ENCODE measurements at places on chromosomes 7 and 10.

GRCh38 chr7:37494926-37495325, 46.3 kb upstream of the ELMO1 start:
- DNase-seq: no peak

- peak; percentile 66 for DNase-seq
Measured at GRCh38 chr7:21999896-22000295, 54.2 kb upstream of the CDCA7L start.

- DNase-seq: peak; percentile 25
Measured at GRCh38 chr10:85643845-85644525, 722.6 kb downstream of the GRID1 start.

DNA sequence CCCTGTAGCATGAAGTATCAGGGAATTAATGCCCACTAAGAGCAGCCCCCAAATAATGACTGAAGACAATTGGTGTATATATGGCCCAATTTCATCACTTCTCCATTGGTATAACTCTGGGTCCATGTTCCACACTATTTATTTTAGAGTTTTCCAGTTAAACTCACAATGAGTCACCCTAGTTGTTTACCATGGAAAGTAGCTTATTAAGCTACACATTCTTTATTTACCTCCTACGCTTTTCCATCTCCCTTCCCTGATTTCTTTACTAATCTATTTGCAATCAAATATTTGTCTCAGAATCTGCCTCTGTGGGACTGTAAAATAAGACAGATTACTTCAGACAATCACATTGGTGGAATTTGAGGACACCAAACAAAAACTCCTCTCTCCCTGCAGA, 655.6 kb downstream of the SORCS1 start:
- peak; percentile 20 for DNase-seq

DNA sequence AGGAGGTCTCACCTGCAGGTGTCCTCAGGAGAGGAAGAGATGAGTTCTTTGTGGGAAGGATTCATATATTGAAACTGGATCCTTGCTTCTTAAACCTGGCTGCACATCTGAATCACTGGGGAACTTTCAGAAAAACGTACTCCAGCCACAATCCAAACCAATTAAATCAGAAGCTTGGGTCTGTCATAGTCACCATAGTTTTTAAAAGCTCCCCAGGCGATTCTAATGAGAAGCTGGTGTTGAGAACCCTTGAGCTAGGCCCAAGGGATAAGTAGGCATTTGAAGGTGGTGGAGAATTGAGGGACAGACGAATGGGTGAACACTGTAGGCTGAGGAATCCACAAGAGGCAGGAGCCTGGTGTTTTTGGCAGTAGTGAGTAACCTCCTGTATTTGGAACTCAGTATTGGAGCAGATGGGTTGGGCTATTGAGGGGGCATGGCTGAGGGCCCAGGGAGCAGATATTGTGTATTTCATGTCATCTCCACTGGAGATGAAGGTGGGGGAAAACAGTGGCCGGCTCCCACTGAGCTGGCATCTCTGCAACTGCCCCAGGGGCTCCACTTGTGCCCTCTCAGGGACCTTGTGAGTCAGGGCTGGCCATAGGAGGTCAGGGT, 14.5 kb downstream of the ADCYAP1R1 start:
- no peak for DNase-seq

DNA sequence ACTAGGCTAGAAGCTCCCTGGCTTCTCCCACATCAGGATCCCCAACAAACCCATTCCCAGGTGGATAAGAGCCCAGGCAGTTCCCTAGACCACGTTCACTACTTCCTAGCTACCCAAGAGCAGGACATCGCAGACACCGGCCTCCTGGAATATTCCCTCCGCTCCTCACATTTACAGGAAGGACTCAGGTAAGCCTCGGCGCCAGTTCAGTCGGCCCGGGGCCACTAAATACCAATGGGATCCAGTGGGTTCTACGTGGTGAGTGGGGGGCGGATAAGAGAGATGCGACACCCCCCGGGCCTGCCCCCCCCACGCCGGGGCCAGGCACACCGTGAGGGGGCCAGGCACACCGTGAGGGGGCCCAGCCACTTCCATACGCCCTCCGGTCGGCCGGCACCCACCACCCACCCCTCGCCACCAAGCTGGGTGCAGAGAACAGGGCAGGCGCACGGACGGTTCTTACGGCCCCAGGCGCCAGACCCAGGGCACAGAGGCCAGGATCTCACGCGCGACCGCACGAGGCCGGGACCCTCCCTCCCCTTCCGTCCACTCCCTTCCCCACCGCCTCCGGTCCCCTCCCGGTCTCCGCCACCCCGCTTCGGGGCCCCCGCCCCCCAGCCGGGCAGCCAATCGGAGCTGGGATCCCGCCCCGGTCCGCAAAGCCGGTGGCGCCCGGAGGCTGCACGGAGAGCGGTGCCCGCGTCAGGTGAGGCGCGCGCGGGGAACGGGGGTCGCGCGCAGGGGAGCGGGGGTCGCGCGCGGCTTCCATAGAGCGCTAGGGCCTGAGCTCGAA, at the start of gene BLVRA:
BLVRA (plus strand) TSS at position 652 of the 793 bp plus-strand sequence. CDS start 12,479 bp downstream, outside the sequence.
- no peak for DNase-seq

- DNase-seq: peak; percentile 63
Measured at GRCh38 chr7:12731214-12731656, 43.8 kb downstream of the ARL4A start.

DNA sequence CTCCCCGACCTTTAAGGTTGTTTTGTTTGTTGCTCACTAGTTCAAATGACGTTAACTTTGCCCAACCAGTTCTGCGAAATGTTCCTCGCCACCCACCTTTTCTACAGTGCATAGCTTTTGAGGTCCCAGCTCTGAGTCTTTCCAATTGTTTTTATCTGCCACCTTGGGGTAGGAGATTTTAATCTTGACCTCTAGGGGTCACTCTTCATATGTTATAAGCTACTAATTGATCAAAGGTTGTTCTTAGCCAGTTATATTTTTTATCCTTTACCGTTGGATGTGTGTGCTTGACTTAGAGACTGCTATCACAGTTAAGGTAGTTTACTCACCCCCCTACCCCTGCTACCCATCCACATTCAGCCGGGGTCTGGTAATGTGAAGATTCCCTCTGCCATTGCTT, 372.4 kb downstream of the SUGCT start:
- peak; percentile 26 for DNase-seq

DNA sequence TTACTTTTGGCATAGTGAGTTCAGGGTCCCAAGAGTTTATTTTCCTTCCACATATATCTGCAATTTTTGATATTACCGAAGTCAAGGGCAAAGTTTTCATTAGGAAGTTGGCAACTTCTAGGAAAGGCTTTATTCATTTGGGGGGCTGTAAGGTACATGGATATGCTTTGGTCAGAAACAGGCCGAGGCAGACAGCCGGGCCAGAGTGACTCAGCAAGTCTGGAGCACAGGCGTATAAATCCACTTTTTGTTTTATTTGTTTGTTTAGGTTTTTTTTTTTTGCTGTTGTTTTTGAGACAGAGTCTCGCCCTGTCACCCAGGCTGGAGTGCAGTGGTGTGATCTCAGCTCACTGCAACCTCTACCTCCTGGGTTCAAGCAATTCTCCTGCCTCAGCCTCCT, 3.7 kb downstream of the ZNF680 start:
- DNase-seq: peak; percentile 57

GRCh38 chr10:84367256-84367655, 38.9 kb downstream of the CCSER2 start:
- DNase-seq: no peak

DNA sequence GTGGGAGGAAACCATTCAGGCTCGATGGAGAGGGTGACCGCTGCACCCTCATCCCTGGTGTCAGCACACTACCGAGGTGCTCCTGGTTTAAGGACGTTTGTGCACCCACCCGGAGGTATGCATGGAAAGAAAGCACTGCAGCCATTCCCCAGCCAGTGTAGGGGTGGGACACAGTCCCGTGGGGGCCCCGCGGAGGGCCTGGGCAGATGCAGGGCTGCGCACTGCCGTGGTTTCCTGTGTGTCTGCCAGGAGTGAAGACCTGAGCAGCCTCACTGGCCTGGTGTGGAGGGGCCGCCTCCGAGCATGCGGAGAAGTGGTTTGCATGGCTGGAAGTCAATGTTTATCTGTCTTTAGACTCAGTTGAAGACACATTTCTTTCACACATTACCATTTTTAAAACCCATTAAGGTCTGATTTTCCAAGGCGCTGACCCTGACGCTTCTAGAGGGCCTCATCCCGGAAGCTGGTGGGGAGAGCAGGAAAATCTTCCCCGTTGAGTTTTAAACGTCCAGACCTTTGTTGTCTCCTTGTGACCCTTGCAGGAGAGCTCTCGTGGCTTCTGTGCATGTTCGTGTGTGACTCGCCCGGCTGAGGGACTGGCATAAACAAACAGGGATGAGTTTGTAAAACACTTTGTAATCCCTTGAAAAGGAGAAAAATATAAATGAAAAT, 188.1 kb downstream of the MGMT start:
- DNase-seq: no peak

DNA sequence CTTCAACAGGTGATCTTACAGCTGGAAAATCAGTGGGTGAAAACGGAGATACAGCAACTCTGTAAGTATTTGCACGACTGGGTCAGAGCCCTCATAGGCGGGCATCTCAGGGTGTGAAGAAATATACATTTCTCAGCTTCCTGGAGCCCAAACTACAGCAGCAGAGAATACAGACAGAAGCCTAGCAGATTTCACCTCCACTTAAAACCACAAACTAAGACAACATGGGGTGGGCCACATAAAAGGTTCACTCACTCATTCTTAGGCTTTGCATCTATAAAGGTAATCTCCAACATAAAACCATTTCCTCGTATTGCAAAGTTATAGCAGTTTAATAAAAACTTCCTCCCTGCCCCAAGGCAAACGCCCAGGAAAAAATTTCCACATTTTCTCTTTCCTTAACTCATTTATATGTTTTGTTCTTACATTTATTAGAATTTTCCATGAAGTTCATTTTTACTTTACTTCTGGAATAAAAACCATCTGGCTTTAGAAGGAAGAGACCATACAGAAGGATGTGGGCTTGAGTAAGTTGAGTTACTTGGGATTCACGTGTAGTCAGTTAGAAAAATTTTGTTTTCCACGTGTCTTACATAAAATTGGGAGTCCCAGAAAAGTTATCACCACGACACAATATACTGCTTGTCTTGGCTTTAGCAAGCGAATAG, 327.1 kb downstream of the FRMD4A start:
- DNase-seq: no peak

GRCh38 chr10:119030421-119031250, 1.1 kb downstream of the NANOS1 start:
- DNase-seq: peak; percentile 53

- DNase-seq: peak; percentile 49
Measured at GRCh38 chr10:96613576-96613975, 26.8 kb upstream of the TM9SF3 start.

DNA sequence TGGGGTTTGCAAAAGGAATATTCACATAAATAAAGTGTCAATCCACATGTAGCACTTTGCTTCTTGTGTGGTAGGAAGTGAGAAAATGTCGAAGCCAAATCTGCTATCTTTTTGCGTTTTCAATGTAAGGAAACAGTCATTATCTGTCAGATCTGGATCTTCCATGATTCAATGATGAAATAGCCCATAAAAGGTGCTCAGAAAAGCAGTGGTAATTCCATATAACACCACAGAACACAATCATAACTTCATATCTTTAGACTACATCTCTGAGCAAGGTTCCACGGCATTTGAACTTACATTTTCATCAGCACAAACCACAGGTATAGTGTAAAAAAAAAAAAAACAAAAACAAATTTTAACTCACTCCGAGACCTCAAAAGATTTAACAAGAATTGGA, 39.9 kb upstream of the EGR2 start:
- no peak for DNase-seq

DNA sequence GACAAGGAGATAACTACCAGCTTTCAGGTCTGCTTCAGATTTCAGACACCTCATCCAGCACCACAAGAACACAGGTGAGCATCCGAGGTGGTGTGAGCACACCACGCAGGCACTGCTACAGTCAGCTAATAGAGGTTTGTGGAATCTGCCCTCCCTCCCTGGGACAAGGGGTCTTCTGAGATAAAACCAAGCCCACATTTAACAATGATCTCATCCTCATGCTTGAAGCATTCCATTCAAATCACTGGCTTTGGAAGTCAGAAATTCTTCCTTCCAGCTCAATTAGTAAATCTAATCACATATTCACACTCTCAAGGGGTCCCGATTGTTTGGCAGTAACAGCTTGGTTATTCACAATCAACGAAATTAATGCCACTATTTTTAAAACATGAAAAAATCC, 331.4 kb downstream of the ELMO1 start:
- DNase-seq: no peak

GRCh38 chr7:136045992-136046391, 68.8 kb upstream of the MTPN start:
- DNase-seq: no peak

- DNase-seq: no peak
Measured at GRCh38 chr7:11252705-11253272, 279.1 kb downstream of the PHF14 start.

- DNase-seq: peak; percentile 18
Measured at GRCh38 chr7:41367967-41368882, 334.7 kb downstream of the INHBA start.

GRCh38 chr7:17447728-17448478, 149.5 kb downstream of the AHR start:
- DNase-seq: no peak

Measured in fibroblast of mammary gland (primary cell).